Effector CD4-positive, alpha-beta T cell (primary cell): ENCODE measurements at places on chromosomes 2 and 18.

DNA sequence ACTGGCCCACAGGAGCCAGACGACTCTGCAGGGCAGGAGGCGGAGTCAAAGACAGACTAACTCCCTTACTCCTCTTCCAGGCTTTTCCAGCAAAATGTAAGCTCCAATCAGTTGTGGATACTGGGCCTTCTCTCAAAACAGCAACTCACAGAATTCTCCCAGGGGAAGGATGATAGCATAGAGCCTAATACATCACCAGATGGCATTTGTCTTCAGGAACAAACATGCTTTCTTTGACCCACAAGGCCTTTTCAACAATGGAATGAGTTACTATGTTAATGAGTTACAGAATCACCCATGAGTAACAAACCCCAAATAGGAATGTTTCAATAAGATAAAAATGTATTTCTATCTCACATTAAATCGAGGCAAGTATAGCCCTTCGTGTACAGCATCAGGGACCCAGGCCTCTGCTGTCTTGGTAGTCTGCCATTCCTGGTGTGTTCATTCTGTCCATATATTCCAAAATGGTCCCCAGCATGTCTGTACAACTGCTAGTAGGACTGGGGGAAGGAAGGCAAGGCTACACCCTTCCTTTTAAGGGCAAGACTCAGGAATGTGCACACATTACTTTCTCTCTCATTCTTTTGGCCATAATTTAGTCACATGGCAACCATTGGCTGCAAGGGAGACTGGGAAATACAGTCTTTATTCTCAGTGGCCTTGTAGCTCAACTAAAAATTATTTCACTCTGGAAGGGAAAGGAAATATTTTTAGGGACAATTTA is 76.4 kb downstream of the BOD1L2 start:
- no peak for DNase-seq

DNA sequence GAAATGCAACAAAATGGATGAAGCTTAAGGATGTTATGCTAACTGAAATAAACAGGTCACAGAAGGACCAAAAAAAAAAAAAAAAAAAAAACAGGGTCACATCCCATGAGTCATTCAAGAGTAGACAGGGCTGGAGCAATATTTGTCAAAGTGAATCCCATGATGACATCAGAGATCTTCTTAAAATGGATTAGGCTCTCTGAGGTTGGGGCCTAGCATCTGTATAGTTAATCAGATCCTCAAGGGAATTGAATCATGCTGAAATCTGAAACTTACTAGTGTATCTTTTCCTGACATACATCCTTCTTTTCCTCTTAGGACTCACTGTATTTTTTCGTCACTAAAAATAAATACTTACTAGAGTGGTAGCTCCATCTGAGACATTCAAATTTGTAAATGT is 380.6 kb upstream of the NXPH2 start:
- DNase-seq: no peak

- DNase-seq: no peak
Observed at GRCh38 chr18:3689091-3689490, 239.1 kb downstream of the TGIF1 start.

GRCh38 chr2:225319872-225320271 is 79.6 kb upstream of the NYAP2 start:
- DNase-seq: no peak

DNA sequence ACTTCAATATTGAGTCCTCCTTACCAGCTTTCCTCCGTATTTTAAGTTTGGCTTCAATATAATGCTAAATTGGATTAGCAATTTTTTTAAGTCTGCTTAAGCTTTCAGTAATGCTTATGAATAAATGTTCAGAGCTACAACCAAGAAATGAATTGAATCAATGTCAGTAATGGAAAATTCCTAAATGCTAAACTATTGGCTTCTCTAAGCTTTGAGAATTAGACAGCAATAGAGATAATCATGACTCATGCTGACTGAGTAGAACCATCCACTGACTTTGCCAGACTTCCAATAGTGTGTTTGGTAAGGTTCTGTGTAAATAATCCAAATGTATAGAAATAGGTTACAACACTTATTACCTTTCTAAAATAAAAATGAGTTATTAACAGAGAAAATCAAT is 8.9 kb upstream of the PDE1A start:
- DNase-seq: no peak

DNA sequence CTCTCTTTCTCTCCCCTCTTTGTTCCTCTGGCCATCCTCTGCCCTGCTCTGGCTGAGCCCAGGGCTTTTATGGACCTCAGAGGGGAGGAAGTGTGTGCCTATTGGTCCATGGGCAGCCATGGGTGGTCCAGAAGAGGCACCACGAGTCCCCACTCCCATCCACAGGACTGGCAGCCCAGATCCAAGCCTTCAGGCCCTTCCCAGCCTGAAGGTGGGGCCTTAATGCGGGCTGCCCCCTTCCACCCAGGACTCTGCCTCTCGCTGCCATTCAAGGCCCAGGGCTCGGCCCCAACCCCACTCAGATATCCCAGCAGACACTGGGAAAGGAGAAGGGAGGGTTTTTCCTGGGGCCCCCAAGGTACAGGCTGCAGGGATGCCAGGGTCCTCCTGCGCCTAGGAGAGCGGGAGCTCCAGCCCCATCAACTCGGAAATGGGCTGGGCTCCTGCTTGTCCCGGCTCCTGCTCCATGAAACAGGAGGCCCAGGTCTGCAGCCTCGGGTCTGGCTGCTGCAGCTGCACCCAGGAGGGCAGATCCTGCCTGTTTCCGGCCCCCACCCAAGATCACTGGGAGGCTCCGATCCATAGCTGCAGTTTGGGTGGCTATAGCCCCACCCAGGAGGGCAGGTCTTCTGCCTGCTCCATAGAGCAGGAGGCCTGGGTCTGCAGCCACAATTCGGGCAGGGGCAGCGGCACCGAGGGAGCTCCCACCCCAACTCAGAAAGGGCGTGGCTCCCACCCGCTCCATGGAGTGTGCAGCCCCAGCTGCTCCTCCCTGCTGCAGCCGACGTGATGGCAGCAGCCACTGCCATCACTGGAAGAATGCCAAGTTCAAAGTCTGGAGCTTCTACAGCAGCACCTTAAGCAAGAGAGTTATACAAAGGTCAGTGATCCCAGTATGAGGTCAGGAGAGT is 116.6 kb upstream of the RBBP8 start:
- no peak for DNase-seq

DNA sequence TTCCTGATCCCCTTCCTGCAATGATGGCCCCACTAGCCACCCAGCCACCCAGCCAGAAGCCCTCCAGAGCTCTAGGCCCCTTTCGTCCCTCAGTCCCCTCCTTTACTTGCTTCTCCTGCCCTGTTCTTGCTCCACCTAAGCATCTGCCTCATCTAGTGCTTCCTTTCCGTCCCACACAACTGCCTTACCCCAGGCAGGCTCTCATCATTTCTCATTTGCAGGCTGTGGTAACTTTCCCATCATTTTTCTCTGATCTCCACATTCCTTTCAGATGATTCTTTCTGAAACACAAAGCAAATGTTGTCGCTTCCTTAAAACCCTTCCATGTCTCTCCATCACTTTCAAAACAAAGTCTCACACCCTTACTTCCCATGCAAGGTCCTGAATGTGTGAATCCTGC is 459.8 kb downstream of the METTL4 start:
- no peak for DNase-seq

- no peak for DNase-seq
Observed at GRCh38 chr2:38386377-38386776, 9.3 kb upstream of the ATL2 start.

- DNase-seq: no peak
Observed at GRCh38 chr2:59789523-59789922, 763.9 kb downstream of the BCL11A start.

DNA sequence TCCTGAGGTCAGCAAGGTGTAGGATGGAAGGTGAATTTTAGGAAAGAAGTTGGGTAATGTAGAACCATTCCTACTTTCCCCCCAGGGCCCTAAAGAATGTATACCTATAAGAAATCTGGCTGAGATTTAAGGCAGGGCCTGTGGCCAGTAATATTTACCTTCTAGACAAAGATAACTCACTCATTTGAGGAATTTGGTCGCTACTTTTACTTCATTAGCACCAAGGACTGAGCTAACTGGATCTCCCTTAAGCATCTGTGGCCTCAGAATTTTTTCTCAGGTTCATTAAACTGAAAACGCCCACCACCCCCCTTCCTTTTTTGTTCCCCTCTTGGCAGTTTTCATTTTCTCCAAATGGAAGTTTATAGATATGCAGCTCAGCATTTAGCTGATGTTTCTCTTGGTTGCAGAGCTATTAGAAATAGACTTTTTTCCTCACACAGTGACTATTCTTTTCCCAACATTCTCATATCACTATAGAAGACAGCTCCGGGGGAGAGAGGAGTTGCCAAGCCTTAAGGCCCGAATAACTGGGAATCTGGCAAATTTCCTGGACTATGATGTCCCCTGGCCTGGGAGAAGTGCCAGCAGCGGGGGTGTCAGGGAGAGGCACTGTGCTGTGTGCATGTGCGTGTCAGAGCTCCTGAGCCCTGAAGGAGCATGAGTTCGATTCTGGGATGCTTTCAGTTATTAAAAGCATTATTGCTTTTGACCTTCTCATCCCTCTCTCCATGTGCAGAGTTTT is 310.9 kb downstream of the PRKCE start:
- no peak for DNase-seq
